ENCODE measurements at places on chromosomes 2 and 18.

GRCh38 chr2:65691816-65692215 is 259.4 kb upstream of the SPRED2 start:
- no peak for DNase-seq

- DNase-seq = no peak
Measured at GRCh38 chr2:230590333-230590732, 122.3 kb upstream of the CAB39 start.

DNA sequence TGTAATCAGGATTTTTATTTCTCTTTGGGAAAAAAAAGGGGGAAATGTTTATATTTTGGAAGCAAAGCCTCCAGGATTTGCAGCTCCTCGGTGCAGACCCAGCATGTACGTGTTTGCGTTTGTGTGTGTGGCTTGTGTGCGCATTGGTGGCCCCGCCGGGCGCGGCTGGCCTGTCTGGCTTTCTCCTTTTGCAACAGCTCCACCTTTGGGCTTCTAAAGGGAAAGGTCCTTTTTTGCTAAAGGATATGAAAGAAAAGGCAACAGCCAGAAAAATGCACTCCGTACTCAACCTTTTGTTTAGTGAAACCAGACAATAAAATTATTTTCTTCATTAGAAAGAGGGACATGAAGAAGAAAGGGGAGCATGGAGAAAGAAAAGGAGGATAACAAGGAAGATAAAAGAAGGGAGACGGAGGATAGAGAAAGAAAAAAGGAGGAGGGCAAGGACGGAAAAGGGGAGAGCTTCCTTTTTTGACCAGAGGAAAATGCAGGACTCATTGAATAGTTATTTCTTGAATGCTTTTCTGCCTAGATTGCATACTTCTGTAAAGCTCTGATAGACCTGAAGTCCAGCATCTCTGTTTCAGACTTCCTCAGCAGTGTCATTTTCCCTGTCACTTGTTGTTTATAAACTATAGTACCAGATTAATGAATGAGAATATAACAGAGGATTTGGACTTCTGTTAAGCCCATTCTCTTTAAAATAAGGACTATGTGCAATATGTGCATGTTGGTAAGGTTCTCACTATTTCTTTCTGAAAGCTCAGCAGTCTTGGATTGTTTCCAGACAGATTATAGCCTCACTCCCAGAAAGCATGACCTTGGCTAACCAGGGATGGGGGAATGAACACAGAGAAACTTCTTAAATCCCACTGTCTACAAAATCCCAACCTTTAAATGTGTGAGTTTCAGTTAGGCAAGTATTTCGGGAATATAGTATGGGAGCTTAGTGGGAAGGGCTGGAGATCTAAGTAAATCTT is 563.1 kb upstream of the PIK3C3 start:
- peak; percentile 72 for DNase-seq

- no peak for DNase-seq
Measured at GRCh38 chr2:11556101-11556806, 22.4 kb downstream of the GREB1 start.

GRCh38 chr2:20453087-20453486 is 6.2 kb downstream of the RHOB start:
- no peak for DNase-seq

GRCh38 chr18:13313006-13313686 is 94.6 kb downstream of the LDLRAD4 start:
- DNase-seq = no peak

DNA sequence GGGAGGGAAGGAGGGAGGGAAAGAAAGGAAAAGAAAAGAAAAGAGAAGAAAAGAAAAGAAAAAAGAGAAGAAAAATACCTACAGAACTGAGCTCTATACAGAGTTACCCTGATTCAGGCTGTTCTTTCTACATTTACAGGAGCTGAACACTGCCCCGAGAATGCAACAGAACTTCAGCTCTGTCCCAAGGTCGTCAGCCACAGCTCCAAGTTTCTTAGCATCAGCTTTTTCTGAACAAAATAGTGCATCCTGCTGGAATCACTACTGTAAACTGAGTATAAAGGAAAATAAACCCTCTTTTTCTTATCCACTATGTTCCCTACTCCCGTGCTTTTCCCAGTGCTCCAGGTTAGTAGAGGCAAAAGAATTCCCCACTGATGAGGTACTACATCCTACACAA is 4.7 kb upstream of the PPP4R1 start:
- DNase-seq = no peak

DNA sequence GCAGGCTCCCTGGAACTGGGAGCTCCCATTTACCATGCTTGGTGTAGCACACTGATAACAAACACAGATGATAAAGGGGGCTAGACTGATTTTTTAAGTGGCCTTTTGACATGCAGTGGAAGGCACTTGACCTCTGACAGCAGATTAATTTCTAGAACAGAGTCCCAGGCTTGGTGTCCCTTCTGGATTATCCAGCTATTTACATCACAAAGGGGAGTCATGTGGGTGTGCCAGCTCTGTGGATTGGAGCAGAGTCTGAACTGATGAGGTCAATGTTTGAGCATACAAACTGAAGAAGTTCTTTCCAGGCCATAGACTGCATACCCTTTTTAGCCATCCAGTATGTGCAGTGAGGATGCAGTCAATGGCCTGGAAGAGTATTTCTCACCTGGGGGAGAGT is 31.5 kb upstream of the SIX2 start:
- peak; percentile 28 for DNase-seq

DNA sequence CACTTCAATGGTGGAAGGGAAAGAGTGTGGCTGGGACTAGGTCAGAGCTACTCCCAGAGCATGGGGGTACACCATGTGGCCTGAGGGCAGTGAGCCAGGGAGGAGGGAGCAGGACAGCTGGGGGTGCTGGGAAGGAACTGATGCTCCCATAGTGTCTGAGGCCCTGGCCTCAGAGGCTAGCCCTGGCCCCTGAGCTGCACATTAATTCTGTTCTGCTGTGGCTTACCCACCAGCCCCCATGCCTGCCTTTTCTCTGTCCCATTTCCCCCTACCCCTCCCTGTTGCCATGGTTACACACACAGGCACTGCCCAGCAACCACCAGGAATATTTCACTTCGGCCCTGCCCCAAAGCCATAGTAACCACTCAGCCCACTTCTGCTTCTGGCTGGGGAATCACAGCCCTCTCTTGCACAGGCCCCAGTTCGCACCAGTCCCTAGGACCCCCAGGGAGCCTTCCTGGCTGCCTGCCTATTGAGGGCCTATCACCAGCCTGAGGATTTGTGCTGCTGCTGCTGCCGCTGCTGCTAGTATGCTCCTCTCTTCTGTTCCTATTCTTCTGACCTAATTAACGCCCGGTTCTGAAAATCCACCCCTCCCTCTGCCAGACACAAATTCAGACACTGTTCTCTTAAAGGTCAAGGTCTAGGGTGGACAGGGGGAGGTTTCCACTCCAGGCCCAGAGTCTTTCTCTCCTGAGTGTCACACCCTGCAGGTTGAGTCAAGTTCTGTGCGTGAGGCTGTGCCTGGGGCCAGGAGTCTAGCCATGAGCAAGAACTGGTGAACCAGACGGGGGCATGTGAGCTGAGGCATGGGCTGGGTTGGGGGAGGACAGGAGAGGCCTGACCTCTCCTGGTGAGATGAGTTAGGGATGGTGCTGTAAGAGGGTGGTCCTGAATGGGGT is 87.1 kb upstream of the MCFD2 start:
- peak; percentile 96 for DNase-seq

- DNase-seq = no peak
Measured at GRCh38 chr2:65681503-65681902, 249.1 kb upstream of the SPRED2 start.

DNA sequence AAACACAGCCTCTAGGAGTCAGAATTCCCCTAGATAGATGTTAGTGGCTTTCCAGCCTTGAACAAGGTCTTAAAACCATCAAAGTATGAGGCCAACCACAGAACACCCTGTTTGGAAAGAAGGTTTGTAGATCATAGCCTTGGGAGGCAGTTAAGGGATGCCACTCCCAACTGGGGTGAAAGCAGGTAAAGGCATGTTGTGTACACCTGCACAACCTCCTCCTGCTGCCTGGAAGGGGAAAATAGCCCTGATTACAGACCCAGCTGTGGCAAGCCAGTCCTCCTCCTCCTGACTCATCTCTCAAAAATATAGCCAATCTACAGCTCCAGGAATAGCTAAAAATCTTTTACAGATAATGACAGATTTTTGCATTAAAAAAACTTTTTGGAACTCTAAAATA is 108.1 kb downstream of the RBM43 start:
- DNase-seq = no peak

DNA sequence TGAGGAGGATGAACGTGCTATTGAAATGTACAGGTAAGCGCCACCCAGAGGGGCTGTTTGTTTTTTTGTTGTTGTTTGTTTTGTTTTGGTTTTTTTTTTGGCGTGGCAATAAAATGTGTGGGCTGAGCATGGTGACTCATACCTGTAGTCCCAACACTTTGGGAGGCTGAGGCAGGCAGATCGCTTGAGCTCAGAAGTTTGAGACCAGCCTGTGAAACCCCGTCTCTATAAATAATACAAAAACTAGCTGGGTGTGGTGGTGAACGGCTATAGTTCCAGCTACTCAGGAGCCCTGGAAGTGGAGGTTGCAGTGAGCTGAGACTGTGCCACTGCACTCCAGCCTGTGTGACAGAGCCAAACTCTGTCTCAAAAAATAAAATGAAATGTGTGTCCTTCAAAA is 6.2 kb downstream of the PDCL3 start:
- DNase-seq = no peak

GRCh38 chr2:126777620-126777978 is 121.1 kb upstream of the TEX51 start:
- no peak for DNase-seq

GRCh38 chr2:158174495-158174894 is 72.8 kb downstream of the UPP2 start:
- no peak for DNase-seq

DNA sequence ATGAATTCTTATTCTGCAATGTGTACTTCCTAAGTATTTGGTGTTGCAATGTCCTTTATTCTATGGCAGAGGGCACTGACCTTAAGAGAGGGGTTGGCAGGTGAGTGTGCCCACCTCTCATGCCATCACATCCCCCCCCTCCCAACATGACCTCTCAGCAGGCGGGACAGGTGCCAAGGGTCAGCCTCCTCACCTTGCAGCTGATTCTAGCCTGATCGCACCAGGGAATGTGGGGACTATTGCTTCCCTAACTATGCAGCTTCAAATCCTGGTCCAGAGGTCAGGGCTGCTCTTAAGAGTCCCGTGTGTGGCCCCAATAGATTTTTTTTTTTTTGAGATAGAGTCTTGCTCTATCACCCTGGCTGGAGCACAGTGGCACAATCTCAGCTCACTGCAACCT is 9.5 kb downstream of the HJURP start:
- DNase-seq = no peak

- DNase-seq = no peak
Measured at GRCh38 chr2:169768262-169768995, 30.2 kb upstream of the SSB start.
